ENCODE measurements at places on chromosomes 1 and 21.

GRCh38 chr1:230750576-230750975 lies 3.4 kb downstream of the CAPN9 start:
- no peak for DNase-seq

DNA sequence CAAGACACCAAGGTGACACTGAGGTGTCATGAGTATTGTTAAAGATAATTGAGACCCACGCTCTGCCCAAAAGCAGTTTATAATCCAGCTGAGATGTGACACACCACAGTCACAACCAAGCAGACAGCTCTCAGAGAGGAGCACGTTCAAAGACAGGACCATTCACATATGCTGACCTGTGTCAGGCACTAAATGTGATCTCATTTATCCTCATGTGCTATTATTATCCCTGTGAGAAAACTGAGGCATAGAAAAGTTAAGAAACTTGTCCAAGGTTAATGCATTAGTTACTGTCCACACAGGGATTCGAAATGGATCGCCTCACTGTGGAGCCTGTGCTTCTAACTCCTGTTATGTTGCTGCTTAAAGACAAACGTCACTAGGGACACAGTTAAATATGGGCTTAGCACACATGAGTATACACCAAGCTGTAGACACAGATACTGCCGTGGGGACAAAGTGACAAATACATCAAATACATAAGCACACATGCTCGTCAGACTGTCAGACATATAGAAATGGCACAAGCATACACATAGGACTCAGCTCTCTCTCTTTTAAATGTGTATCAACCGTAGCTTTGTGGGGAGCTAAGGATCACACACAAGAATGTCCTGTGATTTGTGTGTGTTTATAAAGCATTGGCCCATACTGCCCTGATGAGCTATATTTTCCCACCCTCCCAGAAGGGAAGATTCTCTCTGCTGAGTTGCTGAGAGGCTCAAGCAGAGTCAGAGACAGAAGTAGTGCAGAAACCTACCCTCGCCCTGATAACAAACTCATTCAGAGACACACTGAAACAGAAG lies 3.5 kb upstream of the IGSF8 start:
- no peak for DNase-seq

DNA sequence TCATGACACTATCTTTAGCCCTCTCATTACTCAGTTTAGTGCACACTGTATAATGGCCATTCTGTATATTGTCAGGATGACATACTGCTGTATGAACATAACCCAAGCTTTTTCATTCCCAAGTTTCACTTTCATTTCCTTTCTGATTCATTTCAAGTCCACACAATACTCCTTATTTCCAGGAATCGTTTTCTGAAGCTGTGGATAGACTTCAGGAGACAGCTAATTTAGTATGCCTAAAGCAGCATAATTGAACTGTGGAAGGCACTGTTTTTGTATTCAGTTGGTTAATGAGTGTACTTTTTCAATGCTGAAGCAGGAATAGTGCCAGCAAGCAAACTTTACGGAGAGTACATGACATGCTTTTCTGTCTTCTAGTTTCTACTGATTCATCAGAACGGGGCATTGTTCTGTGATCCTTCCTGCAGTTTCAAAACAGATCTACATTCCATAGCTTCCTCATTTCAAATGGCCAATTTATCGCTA lies 578.5 kb upstream of the ZP4 start:
- DNase-seq = no peak

GRCh38 chr1:159055181-159055641 lies 21.4 kb downstream of the AIM2 start:
- no peak for DNase-seq

DNA sequence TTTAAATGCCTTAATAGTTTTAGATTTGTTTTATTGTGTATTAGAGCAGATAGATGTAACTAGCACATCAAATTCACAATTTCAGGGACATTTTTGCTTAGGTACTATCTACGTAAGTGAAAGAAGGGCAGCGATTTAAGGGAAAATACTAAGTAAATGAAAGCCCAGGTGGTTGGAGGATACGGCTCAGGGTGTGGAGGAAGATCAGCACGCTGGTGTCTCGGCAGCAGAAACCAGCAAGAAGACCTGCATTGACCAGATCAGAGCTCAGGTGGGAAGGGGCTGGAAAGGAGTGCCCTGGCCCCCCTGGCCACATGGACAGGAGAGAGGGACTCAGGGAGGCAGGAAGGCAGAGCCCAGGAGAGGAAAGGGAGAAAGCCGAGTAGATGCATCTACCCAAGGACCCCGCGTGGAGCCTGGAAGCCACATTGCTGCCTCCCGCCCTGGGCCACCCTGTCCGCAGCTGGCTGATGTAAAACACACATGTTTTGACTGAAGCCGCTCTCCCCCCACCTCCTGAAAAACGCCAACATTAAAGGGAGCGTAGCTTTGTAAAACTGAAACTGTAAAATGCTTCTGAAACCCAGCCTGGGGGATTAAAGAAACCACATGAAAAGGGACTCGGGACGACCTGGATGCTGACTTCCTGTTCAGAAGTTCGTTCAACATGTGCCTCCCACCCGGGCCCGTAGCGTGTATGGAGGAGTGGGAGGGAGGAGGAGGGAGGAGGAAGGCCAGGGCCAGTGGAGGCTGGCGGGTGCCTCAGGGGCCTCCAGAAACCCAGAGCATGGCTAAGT lies 72.6 kb upstream of the TARDBP start:
- DNase-seq = no peak

- DNase-seq = no peak
These were observed 15.5 kb downstream of the SSBP3 start for GRCh38 chr1:54390655-54391054.

- no peak for DNase-seq
These were observed 3.4 kb upstream of the CROCC start for GRCh38 chr1:16918371-16918770.

DNA sequence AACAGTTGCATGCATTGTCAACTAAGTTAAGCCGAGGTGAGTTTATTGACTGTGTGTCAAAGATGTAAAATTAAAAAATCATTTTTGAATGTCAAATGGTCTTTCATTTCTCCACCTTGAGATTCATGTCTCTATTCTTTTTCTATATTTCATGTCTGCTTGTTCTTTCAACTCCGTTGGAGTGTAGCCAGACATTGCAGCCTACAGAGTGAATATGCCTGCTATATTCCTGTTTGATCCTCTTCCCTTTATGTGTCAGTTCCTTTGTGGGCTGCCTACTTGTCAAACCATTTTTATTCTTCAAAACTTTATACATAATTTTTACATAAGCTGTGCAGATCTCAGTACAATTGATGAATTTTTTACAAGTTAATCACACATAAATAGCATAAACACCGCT lies 1325.8 kb upstream of the PRMT6 start:
- DNase-seq = no peak

DNA sequence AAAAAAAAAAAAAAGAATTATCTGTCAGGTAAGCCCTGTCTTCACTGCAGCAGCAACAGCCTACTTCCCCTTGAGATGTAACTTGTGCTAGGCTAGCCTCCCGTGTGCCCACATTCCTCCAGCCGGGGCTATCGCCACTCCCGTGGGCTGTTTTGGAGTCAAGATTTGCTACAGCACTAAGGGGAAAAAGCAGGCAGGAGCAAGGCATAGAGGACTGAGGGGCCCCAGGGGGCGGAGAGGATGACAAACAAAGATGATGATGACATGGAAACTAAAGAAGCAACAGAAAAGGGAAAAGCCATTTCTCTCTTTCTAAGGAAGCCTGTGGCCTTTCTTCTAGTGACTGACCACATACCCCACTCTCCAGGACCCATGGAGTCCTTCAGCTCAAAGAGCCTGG lies 1.9 kb downstream of the TNFAIP8L2 start:
- no peak for DNase-seq

- no peak for DNase-seq
These were observed 5.2 kb downstream of the ID3 start for GRCh38 chr1:23554127-23554480.

DNA sequence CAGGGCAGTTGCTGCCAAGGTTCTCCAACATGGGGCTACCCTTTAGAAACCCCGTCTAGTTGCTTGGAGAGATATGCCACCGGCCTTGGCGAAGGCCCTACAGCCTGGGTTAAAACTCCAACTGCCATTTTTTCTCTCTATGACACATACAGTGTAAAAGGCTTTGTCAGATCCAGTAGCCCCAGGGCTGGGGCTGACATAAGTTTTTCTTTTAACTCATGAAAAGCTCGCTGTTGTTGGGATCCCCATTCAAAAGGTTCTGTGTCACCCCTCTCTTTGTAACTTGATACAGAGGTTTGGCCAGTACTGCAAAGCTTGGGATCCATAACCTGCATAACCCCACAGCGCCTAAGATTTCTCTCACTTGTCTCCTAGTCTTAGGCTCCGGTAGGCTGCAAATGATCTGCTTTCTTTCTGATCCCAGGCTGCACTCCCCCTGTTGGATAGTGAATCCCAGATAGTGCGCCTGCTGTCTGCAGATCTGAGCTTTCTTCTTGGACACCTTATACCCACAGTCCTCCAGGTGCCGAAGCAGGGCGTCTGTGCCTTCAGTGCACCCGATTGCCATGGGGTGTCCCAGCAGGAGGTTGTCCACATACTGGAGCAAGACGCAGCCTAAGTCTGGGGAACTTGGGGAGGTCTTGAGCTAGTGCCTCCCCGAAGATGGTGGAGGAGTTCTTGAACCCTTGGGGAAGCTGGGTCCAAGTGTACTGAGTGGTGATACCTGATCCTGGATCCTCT lies 406.2 kb downstream of the TGFB2 start:
- no peak for DNase-seq

DNA sequence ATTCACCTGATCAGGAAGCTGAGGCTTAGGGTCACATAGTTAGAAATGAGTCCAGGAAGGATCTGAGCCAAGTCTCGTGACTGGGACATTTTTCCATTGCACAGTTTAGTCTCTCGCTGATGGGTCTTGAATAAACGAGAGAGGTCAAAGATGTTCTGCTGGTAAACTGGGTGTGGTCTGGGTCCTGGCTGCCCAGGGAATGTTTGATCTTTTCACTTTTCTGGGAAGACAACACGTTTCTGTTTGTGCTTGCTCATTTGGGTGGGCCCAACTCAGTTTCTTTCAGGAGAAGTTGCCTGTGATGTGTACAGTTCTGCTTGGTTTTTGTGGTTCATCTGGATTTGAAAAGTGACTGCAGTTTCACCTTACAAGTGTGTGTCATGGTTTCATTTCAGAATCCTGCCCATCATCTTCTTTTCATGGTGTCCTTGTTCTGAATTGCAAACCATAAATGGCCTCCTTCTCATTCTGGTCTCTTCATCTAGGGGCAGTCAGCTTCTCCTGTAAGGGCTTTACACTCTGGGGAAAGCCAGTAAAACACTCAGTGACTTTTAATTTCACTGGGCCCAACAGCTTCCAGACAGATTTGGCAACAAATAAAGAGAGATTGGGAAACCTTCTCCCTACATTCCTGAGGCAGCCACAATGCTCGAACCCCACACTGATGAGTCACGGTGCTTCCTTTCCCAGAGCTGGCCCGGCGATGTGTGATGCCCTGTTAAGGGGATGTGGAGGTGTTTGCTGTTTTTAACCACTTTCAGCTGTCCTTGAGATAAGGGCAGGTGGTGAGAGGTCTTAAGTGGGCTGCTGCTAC lies 7.2 kb upstream of the TACSTD2 start:
- DNase-seq = no peak

GRCh38 chr21:28906841-28907240 lies 85.8 kb downstream of the LTN1 start:
- DNase-seq = no peak

GRCh38 chr1:156417401-156418020 lies 48.5 kb downstream of the RHBG start:
- DNase-seq = no peak

DNA sequence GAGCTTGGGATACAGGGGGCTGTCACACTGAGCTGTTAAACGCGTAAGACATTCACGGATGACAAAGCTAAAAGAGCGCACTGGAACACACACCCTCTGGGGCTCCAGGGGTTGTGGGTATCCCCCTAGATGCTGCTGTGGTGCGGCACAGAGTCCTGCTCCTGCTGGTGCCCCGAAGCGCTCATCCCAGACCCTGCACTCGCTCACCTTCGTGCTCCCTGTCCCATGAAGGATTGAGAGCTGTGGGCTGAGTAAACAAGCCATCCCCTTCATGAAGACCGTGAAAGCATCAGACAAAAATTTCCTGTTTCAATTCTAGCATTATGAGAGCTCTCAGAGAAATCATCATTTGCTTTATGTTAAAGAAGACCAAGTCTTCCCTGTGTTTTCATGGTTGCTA lies 463.5 kb upstream of the ADGRL2 start:
- no peak for DNase-seq

DNA sequence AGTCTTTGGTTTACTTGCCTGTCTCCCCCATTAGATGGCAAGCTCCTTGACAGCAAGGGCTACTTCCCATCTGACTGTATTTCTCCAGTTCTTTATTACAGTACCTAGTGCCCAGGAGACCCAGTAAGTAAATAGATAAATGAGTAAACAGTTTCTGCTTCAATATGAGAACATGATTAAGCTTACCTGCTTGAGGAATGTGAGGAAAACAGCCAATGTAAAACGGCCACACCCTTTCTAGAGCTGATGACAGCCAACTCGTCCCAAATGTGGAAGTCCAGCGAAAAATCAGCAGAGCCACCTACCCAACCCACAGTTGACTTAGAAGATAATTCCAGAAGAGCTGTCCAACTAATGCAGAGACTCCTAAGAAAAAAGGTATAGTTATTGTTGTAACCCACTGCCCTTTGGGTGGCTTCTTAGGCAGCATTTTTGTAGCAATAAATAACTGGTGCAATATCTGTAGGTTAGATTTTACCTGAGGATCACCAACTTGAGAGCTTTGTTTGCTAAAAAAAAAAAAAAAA lies 6.5 kb upstream of the DR1 start:
- DNase-seq = no peak

DNA sequence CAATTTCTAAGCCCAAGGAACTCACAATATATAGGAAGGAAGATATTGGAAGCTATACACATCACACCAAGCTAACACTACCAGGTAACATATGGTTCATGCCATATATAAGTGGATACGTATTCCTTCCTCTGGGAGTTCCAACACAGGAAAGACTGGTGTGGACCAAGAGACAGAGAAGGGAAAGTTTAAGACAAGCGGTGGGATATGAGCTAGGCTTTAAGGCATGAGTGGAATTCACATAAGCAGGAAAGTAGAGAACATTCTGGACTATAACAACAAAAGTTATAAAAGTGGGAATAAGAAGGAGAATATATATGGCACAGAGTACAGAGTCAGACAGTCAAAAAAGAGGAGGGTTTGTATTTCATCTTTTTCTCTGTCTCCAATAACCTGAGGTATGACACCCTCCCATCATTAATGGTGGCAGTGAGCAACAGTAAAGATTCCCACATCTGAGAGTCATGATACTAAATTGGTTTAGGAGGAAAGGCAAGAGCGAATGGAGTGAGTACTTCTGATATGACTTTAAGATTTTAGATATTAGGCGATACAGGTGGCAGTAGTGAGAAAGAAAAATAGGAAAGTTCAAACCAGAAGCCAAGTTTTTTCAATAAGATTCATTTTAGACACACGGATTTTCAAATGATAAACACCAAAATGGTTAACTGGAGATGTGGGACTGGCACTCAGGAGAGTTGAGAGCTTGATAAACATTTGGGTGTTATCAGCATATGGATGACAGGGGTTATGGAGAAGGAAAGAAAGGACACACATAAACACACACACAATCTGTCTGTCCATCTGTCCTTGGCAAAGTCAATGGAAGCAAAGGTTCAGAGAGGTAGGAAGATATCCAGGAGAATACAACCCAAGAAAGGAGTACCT lies 87.4 kb upstream of the TTC39A start:
- DNase-seq = no peak

- DNase-seq = no peak
These were observed 35.9 kb downstream of the TCP10L start for GRCh38 chr21:32549440-32549839.
